ENCODE measurements at places on chromosomes 2 and 18.
A peak's percentile ranks its signal among the peaks of the same experiment; 100 is the strongest.

DNA sequence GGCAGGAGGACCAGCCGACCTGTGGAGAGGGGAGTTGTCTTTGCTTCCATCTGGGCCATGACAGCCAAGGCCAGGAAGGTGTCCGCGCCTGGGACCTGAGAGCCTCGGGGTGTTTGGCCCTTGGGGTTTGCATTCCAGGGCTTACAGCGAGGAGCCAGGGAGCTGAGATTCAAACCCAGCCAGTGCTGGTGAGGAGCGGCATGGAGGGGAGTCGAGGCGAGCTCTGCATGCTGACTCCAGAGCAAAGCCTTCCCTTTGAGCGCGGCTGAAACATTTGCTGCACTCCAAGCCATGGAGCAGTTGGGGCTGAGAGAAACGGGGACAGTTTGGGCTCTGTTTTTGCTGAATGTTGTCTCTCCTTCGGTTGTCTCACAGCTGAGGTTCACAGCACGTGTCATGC is 77.4 kb downstream of the TWIST2 start:
- no peak for DNase-seq

- DNase-seq: no peak
These were observed 550 bp upstream of the SFXN5 start for GRCh38 chr2:73072129-73072395.

DNA sequence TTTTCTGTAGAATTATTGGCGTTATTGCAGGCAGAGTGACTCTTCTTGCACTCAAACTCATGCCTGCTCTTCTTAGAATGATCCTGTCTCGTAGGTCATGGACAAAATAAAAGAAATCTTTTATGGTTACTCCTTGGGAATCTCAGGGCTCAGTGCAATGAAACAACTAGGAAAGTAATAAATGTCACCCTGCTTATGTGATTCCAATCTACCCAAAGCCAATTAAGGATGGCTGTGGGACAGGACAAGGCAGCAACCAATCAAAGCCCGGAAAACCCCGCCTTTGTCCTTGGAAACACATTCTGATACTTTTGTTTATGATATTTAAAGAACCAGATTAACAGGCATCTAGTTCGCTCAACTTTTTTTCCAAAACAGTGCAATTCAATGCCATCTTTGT is 53.0 kb downstream of the GRB14 start:
- DNase-seq: no peak

- no peak for DNase-seq
These were observed 35.0 kb downstream of the CERKL start for GRCh38 chr2:181621779-181622490.

- DNase-seq: no peak
These were observed 60.2 kb downstream of the EIF5B start for GRCh38 chr2:99397266-99397920.

GRCh38 chr2:117983040-117983439 is 30.8 kb downstream of the CCDC93 start:
- no peak for DNase-seq

DNA sequence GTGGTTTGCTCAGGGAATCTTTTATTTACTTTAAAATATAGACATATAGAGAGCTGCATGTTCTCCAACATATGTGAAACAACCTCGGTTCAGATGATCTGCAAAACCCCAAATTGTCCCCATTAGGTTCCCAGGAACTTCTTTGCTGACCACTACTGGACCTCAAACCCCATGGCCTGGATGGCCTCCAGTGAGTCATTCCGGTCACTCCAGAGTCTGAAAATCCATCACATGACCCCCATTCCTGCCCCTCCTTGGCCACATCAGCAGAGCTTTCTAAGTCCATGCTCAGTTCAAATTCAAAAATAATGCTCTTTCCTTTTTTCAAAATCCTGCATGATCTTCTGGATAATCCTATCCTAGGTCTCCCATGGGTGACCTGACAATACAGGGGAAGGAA is 271.0 kb downstream of the TNS1 start:
- DNase-seq: no peak

DNA sequence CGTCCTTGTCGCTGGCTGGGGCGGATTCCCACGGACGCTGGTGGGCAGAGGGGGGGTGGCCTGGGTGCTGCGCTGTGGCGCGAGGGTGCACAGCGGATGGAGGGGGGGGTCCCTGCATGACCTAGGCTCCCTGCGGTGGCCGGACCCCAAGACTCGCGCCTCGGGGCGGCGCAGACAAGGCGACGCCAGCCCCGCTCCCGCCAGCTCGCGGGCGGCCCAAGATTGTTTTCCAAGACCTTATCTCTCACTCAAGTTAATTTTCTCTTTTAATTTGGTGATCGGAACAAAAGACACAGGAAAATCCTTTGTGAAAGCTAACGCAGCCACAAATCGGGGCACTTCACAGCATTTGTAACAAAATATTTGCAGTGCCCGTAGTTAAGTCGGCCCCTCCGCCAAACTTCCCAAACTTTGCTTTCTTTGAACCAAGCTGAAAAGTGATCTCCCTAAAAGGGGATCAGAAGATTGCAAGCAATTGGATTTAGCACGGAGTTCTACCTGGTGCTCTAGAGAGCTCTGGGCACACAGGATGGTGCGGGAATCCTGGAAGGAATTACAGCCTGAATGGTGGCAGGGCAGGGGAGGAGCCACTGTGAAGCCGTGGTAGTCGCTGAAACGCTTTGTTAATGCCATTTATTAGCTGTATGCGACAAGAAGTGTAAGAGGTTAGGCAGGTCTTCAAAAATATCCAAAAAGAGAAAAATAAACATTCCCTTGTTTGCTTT is 4.8 kb upstream of the ID2 start:
- DNase-seq: peak; percentile 40

GRCh38 chr2:182019731-182020130 is 34.1 kb downstream of the PPP1R1C start:
- no peak for DNase-seq
